ENCODE measurements at places on chromosomes 6 and 20.

DNA sequence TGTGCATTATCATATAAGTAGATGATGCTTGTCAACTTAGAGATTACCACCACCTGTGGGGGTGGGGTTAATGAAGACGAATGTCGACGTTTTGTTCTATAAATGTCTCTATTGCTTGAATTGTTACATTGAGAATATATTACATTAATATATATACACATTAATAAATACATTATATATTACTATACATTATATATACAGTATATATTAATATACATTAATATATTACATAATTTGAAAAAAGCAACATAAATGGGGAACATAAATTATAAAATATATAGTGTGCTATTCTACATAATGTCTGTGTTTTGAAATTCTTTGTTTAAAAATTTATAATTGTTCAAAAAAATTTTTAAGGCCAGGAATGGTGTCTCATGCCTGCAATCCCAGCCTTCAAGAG is 81.1 kb downstream of the ALDH8A1 start:
- DNase-seq, result no peak

GRCh38 chr6:42434237-42434636 is 17.5 kb downstream of the TRERF1 start:
- DNase-seq, result no peak

- no peak for DNase-seq
Measured at GRCh38 chr6:136550045-136550329, 235 bp downstream of the MAP7 start.

DNA sequence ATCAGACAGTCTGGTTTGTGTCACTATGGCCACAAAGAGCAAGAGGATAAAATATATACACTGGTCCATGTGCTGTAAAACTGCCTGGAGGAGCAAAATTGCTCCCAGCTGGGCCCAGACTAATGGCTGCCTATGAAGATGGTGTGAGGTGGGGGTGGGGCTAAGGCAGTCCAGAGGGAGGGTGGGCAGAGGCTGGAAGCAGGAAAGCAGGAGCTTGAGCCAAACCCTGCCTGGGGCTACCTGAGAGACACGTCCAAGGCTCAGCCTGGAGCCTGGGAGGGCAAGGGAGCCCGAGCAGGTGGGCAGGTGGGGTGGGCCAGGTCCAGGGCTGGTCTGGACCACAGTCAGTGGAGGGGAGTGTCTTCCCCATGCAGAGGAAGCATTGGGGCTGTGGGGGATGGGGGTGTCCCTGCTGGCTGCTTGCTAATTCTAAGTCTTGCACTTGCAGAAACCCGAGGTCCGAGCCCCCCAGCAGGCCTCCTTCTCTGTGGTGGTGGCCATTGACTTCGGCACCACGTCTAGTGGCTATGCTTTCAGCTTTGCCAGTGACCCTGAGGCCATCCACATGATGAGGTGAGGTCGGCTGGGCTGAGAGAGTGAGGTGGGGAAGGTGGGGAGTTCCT is 9.5 kb downstream of the HSPA12B start:
- DNase-seq, result no peak

DNA sequence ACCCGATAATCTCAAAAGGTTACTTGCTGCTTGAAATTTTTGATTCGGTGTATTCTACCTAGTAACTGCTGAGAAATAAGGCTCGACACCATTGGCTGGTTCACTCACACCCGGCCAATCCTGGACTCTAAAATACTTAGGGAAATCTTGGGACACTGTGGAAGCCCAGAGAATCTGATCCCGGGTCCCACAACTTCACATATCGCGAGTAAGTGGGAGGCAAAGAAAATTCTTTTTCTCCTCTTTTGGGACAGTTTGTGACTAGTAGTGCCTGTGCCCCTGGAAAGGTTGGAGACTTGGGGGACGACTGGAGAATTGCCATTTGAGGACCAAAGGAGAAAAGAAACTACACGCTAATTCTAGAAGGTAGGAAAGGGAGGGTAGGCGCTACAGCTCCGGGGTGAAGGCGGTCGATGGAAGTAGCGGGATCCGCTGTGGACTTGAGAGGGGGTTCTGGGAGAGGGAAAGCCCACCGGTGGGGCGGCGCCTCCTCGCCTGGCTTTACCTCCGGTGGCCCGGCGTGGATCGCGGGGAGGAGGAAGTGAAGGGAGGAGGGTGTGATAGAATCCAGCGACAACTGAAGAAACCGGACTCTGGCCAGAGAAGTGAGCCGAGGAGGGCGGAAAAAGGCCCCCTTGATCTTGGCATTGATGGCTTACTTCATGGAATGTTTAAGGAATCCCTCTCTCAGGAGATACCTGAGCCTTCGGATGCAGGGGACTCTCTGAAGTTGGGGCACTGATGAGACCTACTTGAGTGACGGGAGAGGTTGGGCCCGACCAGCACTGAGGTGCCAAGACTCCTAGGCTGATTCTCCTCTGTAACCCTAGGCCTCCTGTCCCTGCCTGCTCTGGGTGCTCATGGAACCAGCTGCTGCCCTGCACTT is 18.8 kb upstream of the BTN3A3 start:
- DNase-seq, result peak; percentile 14

DNA sequence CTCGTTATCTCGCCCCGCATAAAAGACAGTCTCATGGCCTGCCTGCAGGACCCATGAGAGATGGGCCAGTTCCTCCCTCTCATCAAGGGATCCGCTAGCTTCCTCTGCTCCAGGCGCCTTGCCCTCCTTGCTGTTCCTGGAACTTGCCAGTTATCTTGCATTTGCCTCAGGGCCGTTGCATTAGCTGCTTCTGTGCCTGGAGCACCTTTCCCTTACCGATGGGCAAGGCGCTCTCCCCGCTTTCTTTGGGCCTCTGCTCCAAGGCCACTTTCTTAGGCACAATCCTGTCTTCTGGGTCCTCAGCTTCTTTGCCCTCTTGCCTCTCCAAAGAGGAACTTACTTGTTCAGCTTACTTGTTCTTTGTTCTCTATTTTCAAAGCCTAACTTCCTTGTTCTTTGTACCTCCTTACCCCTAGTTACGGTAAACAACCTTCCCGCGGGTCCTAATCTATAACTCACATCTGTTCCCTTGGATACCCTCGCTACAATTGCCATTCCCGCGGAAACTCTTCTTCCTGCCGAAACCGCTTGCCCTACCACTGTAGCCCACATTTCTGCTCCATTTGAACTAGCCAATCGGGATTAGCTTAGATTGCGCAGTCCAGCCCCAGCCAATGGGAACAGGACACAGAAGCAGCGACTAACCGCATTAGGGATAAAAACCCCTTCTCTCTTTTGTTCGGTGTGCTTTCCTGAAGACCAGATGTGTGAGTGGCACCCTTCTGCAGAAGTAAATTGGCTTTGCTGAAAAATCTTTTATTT is 887 bp upstream of the NSFL1C start:
- no peak for DNase-seq

- DNase-seq, result no peak
Measured at GRCh38 chr6:113103634-113104361, 753.3 kb upstream of the MARCKS start.

GRCh38 chr20:2507875-2508630 is 662 bp downstream of the ZNF343 start:
- no peak for DNase-seq

All from nucleus accumbens (tissue), 56 donors.